ENCODE measurements at places on chromosomes 2 and 18. TPM values are rescaled to one million over a fixed set of nuclear protein-coding genes. Genes with fewer than 3 reads are reported as not detected.
A peak's percentile ranks its signal among the peaks of the same experiment; 100 is the strongest.

MC2R gene
- not detected for total RNA-seq

TOGARAM2 gene
- total RNA-seq, result 0.69 TPM

DNAH7 gene
- 2.0 TPM for total RNA-seq

BCL11A gene
- 30.9 TPM for total RNA-seq

IL1RL2 gene
- total RNA-seq, result 6.3 TPM

ACMSD gene
- total RNA-seq, result not detected

LONRF2 gene
- total RNA-seq, result 2.8 TPM

DNA sequence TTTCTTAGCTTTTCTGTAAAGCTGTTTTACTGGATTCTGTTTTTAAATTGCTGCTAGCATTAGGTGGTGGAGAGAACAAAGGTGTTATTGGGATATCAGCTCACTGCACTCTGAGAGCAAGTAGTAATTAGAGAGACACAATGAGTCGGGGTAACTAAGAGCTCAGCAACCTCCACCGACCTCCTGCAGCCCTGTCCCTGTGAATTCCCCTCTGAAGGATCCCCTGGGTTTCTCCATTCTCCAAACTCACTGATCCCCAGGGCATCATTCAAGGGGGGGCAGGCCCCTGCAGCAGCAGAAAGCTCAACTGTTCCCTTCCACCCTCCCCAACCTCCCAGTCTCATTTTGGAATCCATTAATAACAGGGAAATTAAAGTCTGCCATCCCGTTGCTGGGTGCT lies 73.0 kb downstream of the MTCL1 start:
- DNase-seq, result no peak

DNA sequence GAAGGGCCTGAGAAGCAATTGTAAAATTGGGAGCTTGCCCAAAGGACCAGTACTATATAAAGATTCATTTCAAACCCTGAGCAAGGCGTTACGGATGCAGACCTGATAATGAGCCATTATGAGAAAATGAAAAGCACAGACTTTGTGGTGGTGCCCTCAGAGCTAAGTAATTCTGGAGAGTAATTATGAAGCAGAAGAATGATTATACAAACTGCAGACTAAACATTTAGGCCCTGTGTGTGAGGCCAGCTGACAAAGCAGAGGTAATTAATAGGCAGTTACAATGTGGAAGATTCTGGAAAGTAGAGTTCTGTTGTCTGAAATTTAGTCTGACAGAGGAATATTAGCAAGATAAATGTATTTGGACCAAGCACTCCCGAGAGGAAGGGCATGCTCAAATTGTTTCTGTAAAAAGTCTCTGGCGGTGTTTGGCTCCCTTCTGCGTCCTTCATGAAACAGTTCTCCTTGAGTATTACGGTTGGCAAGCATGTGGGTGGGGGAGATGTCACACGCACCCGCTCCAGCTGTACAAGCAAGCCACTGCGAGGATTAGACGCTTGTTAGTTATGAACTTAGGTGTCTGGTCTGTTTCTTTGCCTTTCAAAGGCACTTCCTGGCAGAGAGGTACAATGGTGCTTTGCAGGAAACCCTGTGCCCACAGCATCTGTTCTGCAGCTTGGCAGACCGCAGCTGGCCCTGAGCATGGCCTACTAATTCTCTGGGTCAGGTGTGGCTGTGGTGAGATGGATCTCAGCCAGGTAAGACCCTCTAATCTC lies 45.5 kb downstream of the CDC42EP3 start:
- DNase-seq, result no peak

DNA sequence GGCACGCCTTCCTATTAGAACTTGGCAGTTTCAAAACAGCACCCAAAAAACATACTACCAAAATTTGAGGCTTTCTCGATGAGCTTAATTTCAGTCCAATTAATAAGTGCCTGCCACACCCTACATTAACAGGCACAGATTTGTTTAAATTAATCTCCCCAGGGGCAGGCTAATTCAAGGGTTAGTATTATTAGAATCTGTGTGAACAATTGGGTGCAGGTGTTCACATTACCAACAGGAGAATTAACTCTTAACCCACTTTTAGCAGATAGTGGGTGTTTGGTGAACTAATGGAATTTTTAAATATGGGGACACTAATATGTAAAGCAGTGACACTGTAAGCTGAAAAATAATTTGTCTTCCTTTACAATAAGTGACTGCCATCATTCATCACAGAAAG lies 4.1 kb downstream of the MBD2 start:
- no peak for DNase-seq

- DNase-seq, result no peak
These were observed 15.2 kb upstream of the REV1 start for GRCh38 chr2:99504844-99505584.

GRCh38 chr2:176118601-176119339 lies 2.2 kb downstream of the HOXD10 start:
- no peak for DNase-seq

DNA sequence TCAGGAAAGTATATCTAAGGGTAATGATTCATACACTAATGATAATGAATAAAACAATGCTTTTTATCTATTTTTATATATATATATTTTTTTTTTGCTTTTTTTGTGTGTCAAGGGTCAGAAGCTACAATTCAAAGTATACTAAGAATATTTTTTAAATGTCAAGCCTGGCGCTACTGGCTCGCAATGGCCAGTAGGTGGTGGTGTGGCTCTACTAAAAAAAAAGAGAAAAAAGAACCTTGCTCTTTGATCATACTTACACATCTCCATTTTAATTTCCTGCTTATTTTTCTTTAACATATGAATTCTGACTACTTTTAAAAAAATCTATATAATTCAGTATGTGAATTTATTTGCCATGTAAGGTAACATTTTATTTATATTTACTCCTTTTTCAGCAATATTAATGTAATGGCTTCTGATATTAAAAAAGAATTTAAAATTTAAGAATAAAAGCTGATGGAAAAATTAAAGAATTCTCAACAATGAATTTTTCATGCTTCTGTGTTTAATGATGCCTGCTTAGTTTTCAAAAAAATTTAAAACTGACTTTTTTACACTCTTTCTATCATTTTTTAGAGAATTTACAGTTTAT lies 232.9 kb downstream of the GULP1 start:
- DNase-seq, result peak; percentile 40

DNA sequence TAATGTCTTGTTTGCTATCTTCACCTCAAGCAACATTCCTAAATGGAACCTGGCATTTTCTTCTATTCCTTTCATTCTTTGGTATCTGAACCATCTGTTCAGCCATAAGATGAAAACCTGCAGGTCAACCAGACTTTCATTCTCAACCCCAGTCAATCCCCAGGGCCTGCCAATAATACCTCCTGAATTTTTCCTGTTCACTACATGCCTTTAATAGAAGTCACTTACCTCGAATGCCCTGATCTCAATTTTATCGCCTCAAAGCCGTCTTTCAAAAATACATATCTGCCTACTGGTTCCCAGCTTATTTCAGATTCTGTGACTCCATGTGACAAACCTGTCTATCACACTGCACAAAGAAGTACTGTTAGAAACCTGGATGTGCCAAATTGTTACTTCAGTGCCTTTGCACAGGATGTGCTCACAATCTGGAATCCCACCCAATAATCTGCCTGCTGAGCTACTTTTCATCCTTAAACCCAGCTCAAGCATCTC lies 22.6 kb downstream of the ST3GAL5 start:
- no peak for DNase-seq

- DNase-seq, result no peak
These were observed 577.0 kb downstream of the NR4A2 start for GRCh38 chr2:155755481-155755880.

- no peak for DNase-seq
These were observed 18.9 kb downstream of the SLC39A10 start for GRCh38 chr2:195675783-195676427.

GRCh38 chr18:39564716-39565115 lies 1999.1 kb upstream of the CELF4 start:
- no peak for DNase-seq

DNA sequence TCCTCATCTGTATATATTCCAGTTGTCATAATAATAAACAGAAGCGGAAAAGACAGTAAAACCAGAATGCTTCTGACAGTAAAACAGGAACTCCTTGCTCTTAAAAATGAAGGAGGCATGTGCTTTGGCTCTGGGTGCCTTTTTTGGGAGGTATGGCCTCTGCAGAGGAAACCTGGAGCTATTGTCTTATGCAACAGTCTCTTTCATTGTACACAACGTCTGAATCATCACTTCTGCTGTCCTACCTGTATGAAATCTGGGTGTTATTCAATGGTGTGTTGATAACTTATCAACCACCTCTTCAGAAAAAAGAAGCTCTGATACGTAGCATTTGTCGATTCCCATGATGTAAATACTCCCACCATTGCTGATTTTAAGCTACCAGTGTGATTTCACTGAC lies 64.8 kb downstream of the CDCA7 start:
- DNase-seq, result no peak

GRCh38 chr2:236240228-236240990 lies 23.8 kb downstream of the ASB18 start:
- DNase-seq, result no peak

GRCh38 chr2:168348076-168348475 lies 100.7 kb upstream of the STK39 start:
- DNase-seq, result peak; percentile 19

DNA sequence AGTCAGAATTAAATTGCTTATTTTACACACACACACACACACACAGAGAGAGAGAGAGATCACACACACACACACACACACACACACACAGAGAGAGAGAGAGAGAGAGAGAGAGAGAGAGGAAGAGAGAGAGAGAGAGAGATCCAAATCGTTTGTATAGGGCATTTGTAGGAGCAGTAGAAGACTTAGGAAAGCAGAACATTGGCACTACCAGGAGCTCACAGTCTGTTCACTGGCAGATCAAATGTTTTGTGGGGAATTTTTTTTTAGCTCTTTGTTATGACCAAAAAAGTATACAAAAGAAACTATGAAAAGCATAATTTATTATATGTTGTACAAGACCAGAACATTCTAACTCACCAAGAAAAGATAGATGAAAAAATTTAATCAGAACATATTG lies 81.8 kb downstream of the MBD5 start:
- DNase-seq, result no peak

GRCh38 chr2:83063511-83063910 lies 1395.6 kb downstream of the SUCLG1 start:
- DNase-seq, result no peak

- no peak for DNase-seq
These were observed 53.4 kb downstream of the LIMS1 start for GRCh38 chr2:108587621-108588020.

DNA sequence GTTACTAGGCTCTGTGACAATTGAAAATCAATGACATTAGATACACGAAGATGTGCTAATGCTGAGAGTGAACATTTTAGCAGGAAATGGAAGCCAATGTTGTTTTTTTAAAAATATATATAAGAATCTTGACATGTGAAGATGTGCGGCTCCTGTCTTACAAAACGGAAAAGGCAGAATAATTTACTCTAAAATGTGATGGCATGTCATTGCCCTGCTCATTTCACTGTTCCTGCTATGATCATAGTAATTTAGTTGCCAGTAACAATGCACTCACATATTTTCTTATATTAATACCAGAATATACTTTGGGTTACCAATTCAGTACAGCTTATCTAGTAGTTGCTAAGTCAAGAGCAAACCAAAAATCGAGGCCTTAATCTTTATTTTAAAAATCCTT lies 10.3 kb downstream of the EPHA4 start:
- DNase-seq, result no peak

DNA sequence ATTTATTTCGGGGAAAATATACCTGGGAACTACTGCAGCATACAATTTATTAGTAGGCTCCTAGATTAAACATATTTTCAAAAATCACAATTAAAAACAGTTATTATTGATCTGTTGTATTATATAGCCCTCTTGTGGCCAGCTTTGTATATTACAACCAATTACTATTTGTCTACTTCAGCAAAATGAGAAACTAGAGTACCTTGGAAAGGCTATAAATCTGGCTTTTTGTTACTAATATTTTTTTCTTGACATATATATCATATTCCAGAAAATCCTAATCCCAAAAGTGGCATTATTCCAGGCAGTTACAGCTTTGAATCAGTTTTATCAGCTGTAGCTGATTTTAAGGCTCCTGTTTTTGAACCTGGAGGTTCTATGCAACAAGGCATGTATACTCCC lies 101.2 kb downstream of the UBR3 start:
- DNase-seq, result peak; percentile 3

DNA sequence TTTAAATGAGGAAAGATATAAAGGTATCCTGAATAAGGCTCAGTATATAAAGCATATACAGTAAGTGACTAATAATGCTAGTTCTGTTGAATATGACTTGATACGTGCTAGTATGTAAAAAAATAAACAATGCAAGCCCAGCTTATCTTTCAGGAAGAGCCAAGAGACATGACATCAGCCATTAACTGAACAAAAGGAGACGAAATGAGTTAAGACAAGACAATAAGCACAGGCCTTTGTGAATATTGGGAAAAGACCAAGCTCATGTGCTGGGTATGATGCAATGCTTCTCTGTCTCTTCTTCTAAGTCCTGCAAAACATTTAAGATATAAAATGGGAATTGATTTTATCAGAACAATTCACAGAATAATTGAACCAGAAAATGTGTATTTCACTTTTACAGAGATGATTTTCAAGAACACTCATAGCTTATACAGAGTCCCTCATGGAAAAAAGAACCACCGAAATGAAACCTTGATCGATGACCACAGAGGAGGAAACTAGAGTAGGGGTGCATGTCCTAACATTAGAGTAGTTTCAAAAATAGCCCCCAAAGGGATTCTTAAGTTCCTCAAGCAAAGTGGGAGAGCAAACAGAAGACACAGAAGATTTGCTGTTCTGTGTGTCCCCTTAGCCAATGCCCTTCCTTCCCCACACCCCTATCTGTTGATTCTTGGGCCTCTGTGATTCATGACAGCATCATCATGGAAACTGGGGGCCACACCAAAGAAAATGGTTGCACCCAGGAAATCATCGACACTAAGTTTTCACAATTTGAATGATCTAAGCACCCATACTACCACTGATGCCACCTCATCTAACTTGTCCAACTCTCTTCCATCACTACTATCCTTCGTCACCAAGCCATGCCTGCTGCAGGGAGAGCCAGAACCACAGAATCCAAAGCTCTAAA lies 68.0 kb upstream of the CRIM1 start:
- no peak for DNase-seq

DNA sequence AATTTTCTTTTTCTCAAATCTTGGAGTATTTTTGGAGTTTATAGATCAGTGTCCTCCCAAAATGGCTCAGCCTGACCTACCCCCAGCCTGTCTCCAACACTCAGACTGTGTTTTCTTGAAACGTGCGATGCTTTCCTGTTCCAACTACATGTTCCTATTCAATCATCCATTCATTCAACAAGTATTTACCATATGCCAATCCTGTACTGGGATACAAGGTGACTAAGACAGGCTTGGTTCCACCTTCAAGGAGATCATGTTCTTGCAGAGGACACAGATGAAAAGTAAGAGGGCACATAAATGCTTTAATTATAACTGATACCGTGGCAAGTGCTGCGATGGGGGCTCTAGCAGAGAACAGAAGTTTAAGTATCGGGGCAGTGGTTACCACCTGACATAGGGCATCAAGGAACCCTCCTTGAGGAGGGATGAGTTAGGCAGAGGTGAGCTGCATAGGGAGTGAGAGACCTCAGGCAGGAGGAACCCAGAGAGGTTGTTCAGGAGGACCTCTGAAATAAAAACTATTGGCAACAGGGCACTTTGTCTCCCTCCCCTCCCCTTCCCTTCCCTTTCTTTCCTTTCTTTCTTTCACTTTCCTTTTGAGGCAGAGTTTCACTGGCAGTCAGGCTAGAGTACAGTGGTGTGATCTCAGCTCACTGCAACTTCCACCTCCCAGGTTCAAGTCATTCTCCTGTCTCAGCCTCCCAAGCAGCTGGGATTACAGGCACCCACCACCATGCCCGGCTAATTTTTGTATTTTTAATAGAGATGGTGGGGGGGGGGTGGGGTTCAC lies 469.0 kb downstream of the EPHA4 start:
- no peak for DNase-seq

All from skin of body (tissue), 3 donors.